ENCODE measurements at places on chromosomes 12 and 14.

- peak; percentile 59 for DNase-seq
These were observed 745 bp downstream of the CDCA4 start for GRCh38 chr14:105019861-105020814.

GRCh38 chr14:100841066-100841760 lies 15.3 kb downstream of the MEG3 start:
- no peak for DNase-seq

GRCh38 chr12:116672842-116673516 lies 64.9 kb downstream of the SPRING1 start:
- no peak for DNase-seq

GRCh38 chr12:64518396-64518795 lies 66.5 kb downstream of the TBK1 start:
- DNase-seq: no peak

- DNase-seq: no peak
These were observed 341 bp downstream of the ZNF10 start for GRCh38 chr12:133130808-133131128.

GRCh38 chr12:31664038-31664437 lies 4.5 kb downstream of the ETFBKMT start:
- DNase-seq: no peak

DNA sequence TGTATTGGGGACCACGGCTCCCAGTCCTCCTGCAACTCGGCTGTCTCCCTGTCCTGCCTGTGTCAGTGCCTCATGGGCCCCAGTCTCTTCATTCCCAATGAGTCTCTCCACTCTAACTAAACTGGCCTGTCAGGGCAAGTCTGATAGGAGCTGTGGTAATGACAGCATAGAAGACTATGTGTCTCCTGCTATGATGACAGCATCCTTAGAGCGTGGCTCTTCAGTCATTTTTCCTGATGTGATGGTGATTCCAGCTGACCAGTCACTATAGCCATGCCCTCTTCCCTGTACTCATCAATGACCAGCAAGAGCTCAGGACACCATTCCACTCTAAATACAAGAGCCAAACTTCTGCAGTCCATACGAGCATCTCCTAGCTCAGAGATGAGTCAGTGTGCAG lies 339.8 kb downstream of the PCNX1 start:
- no peak for DNase-seq

DNA sequence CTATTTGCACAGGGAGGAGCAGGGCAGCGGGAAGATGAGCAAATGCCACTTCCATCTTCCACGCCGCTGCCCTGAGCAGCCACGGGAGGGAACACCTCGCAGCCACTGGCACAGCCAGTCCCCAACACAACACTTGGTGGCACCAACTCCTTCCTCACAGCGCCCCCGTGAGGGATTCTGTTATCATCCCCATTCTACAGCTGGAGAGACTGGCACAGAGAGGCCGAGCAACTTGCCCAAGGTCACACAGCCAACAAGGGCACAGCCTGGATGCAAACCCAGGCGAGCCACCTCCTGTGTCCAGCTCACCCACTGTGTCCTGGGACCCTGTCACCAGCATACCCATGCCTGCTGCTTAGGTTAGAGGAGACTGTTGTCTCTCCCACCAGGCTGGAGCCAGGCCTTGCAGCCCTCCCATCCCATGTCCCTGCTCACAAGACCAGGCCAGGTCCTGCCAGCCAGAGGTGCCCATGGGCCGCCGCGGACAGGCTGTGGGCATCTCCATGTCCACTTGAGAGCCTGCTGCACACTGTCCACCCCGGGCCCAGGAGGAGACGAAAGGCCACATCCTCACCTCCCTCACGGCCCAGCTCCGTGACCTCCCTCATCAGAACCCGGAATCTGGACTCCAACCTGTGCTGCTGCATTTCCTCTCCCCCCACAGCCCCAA lies 57.0 kb downstream of the NCOR2 start:
- no peak for DNase-seq

- no peak for DNase-seq
These were observed 45.8 kb downstream of the ARL6IP4 start for GRCh38 chr12:123026094-123026853.
